ENCODE measurements at places on chromosomes 16 and 17. TPM values are rescaled to one million over a fixed set of nuclear protein-coding genes. Genes with fewer than 3 reads are reported as not detected.

IGF2BP1 gene
- not detected for total RNA-seq

MAPT gene
- 0.58 TPM for total RNA-seq

CXCL16 gene
- 4.0 TPM for total RNA-seq

PLD2 gene
- 22.7 TPM for total RNA-seq

PAM16 gene
- 39.0 TPM for total RNA-seq

GRCh38 chr16:83802554-83803205, 5.1 kb upstream of the HSBP1 start:
- H3K4me3 ChIP-seq, result no peak overlapping the region
- H3K4me1 ChIP-seq, result peaks cover 12% of the 10 kb centered on the region
- H3K27ac ChIP-seq, result no peak overlapping the region
- DNase-seq, result no peak

- peak overlapping the region; percentile 87 for H3K27ac ChIP-seq
- peaks cover 24% of the 10 kb centered on the region for H3K4me1 ChIP-seq
- no peaks in the 10 kb centered on the region for H3K27me3 ChIP-seq
- peak overlapping the region; percentile 77 for H3K4me3 ChIP-seq
- H3K36me3 ChIP-seq, result peaks cover 43% of the 10 kb centered on the region
These were observed 480 bp downstream of the TXNL4B start for GRCh38 chr16:72092832-72093447.

- H3K4me1 ChIP-seq, result no peaks in the 10 kb centered on the region
- H3K4me3 ChIP-seq, result no peak overlapping the region
- H3K27me3 ChIP-seq, result no peaks in the 10 kb centered on the region
These were observed 64.2 kb downstream of the FTO start for GRCh38 chr16:53768167-53768566.

DNA sequence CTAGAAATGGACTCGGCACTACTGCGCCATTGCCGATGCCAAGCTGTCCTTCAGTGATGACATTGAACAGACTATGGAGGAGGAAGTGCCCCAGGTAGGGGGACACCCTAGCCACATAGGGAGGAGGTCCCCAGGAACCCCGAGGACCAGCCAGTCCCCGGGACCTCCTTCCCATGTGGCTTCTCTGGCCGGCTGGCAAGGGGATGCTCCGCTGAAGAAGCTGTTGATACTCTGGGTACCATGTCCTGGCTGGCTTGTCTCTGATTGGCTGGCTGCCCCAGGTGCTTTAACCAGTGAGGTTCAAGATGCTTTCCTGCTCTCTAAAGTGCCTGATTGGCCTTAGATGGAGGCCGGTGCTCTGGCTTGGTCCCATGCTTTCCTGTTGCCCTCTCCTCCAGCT, 103.6 kb downstream of the SDR42E1 start:
- H3K36me3 ChIP-seq, result peaks cover 70% of the 10 kb centered on the region
- H3K27me3 ChIP-seq, result no peaks in the 10 kb centered on the region
- H3K4me3 ChIP-seq, result no peak overlapping the region
- no peak overlapping the region for H3K27ac ChIP-seq
- no peak for DNase-seq

- peaks cover 11% of the 10 kb centered on the region for H3K4me1 ChIP-seq
- H3K27ac ChIP-seq, result no peak overlapping the region
- H3K27me3 ChIP-seq, result no peaks in the 10 kb centered on the region
These were observed 13.4 kb downstream of the OSBPL7 start for GRCh38 chr17:47808036-47808829.

DNA sequence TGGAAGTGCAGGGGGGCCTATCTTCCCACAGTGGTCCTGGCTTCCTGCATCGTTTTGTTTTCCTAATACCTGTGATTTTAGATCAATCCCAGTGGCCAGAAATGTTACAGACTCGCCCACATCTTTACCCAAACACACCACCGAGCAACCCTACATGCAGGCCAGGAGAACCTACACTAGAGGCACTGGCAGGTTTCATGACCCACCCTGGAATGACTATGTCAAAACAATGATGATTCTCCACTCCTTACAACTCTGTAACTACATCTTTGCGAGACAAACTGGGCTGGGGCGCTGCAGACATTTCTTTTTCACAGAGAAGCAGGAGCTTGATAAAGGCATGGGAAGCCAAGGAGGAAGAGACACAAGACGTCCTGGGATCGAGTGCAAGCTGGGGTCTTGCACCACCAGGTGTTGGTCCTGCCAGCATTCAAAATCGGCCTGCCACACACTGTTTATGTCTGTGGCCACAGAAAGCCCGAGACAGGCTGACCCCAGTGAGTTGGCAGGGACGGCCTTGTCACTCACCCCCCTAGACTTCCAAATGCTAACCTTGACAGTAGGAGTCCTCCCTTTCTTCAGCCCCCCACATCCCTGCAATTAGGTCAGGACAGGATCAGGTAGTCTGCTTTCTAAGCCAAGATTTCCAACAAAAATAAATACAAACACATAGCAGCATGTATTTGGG, 32.5 kb downstream of the UBE2O start:
- peaks cover 10% of the 10 kb centered on the region for H3K4me1 ChIP-seq
- no peak for DNase-seq
- no peaks in the 10 kb centered on the region for H3K27me3 ChIP-seq
- H3K36me3 ChIP-seq, result no peaks in the 10 kb centered on the region
- H3K4me3 ChIP-seq, result no peak overlapping the region

DNA sequence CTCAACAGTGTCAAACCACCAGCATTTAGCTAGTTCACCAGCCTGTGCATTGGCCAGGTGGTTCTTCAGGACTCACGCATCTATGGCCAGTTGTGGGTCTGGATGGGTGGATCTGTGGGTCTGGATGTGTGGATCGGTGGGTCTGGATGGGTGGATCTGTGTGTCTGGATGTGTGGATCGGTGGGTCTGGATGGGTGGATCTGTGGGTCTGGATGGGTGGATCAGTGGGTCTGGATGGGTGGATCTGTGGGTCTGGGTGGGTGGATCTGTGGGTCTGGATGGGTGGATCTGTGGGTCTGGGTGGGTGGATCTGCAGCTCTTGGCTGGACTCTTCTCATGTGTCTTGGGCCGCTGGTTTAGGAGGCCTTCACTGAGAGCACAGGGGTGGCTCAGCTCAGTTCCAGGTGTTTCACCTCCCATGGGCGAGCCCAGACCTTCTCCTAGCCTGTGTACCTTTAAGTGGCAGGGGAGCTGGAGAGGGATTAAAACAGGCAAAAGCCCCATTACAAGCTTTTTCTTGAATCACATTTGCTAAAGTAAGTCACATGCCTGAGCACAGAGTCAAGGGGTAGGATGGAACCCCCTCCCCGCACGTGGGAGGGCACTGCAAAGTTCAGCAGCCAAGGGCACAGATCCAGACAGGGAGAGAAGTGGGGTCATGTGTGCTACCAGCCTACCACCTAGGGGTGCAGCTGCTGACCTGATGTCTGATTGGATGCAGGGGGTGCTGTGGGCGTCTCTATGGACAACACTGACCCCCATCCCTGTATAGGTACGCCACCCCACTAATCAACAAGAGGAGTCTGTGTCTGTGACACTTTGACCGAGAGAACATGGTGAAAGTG, 3.4 kb upstream of the NUBP1 start:
- H3K36me3 ChIP-seq, result no peaks in the 10 kb centered on the region
- H3K27ac ChIP-seq, result no peak overlapping the region
- H3K4me3 ChIP-seq, result no peak overlapping the region
- no peak for DNase-seq
- no peaks in the 10 kb centered on the region for H3K27me3 ChIP-seq

DNA sequence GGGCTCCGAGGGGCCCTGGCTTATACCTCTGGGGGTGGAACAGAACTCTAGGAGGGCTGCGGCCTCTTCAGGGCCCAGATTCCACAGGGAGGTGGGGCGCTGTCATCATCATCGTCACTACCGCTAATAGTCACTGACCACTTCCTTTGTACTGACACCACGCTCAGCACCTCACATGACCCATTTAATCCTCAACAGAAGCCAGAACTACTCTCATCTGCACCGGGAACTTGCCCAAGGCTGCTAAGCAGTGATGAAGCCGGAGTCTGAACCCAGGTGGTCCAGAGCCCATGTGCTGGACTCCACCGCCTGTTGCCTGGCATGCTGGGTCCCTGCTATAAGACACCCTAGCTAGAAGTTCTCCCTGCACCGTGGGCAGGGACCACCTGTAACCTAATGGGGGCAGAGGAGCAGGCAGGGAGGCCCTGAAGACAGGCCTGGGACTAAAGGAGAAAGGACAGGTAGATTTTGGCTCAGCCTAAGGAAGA, 12.0 kb downstream of the UNC13D start:
- H3K27me3 ChIP-seq, result no peaks in the 10 kb centered on the region
- peaks cover 73% of the 10 kb centered on the region for H3K36me3 ChIP-seq
- peak overlapping the region; percentile 94 for H3K27ac ChIP-seq
- peaks cover 59% of the 10 kb centered on the region for H3K4me1 ChIP-seq
- peak overlapping the region; percentile 18 for H3K4me3 ChIP-seq

- peaks cover 12% of the 10 kb centered on the region for H3K4me1 ChIP-seq
- H3K36me3 ChIP-seq, result peaks cover 2% of the 10 kb centered on the region
- H3K27ac ChIP-seq, result no peak overlapping the region
- no peaks in the 10 kb centered on the region for H3K27me3 ChIP-seq
- H3K4me3 ChIP-seq, result no peak overlapping the region
These were observed 7.8 kb downstream of the ADGRG3 start for GRCh38 chr16:57675741-57676551.

GRCh38 chr17:22270381-22270780, 578.1 kb downstream of the KCNJ18 start:
- H3K36me3 ChIP-seq, result no peaks in the 10 kb centered on the region
- no peaks in the 10 kb centered on the region for H3K27me3 ChIP-seq
- H3K4me3 ChIP-seq, result no peak overlapping the region
- no peaks in the 10 kb centered on the region for H3K4me1 ChIP-seq
- no peak for DNase-seq
- H3K27ac ChIP-seq, result no peak overlapping the region

GRCh38 chr17:48754500-48755261, 26.1 kb upstream of the HOXB13 start:
- no peak overlapping the region for H3K4me3 ChIP-seq
- H3K4me1 ChIP-seq, result peaks cover 13% of the 10 kb centered on the region
- H3K27ac ChIP-seq, result no peak overlapping the region
- H3K27me3 ChIP-seq, result peaks cover 60% of the 10 kb centered on the region
- no peaks in the 10 kb centered on the region for H3K36me3 ChIP-seq
- DNase-seq, result no peak

DNA sequence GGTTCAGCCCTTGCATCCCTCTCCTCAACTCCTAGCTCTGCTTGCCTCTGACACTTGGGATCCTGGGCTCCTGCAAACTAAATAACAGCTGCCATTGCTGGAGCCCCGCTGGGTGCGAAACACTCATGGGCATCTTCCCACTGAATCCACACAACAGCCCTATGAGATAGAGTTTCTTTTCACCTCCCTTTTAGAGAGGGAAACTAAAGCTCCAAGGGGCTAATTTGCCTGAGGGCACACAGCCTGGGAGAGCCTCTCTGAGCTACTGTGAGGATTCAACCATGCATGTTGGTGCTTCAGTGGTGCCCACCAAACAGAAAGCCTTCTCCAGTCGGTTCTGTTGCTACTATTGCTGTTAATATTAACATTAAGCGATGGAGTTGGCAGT, 4.0 kb downstream of the ACBD4 start:
- no peak overlapping the region for H3K27ac ChIP-seq
- H3K4me3 ChIP-seq, result no peak overlapping the region
- H3K4me1 ChIP-seq, result peaks cover 33% of the 10 kb centered on the region
- H3K27me3 ChIP-seq, result no peaks in the 10 kb centered on the region
- no peak for DNase-seq
- no peaks in the 10 kb centered on the region for H3K36me3 ChIP-seq

DNA sequence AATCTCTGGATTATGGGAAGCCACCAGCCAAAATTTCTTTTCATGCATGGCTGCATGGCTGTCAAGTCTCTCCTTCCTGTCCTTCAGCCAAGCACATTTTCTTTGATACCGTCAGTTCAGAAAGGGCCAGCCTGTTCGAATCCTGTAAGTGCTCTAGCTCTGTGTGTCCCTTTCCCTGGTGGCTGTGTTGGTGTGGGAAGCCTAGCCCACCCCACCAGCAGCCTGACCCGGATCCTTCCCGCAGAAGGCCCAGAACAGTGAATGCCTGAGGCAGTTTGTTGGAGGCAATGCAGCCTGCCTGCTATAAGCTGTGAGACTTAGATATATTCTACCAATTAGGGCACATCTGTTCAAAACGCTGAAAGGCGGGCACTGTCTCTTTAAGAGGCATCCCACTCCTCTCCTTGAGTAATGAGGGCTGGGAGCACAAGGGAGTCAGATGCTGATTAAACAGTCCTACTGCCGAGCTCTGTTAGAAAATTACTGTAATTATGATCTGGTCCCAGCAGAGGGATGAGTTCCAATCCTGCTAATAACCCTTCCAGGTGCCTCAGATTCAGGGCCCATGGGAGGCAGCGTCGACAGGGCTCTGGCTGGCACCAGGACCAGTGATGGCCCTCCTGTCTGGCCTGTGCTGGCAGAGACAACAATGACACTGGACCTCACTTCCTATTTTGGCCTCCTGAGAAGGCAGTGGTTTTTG, 18.4 kb downstream of the SNX11 start:
- DNase-seq, result no peak
- H3K27ac ChIP-seq, result no peak overlapping the region
- peaks cover 25% of the 10 kb centered on the region for H3K36me3 ChIP-seq

All from natural killer cell (primary cell).